ENCODE measurements at places on chromosomes 12 and 14.

DNA sequence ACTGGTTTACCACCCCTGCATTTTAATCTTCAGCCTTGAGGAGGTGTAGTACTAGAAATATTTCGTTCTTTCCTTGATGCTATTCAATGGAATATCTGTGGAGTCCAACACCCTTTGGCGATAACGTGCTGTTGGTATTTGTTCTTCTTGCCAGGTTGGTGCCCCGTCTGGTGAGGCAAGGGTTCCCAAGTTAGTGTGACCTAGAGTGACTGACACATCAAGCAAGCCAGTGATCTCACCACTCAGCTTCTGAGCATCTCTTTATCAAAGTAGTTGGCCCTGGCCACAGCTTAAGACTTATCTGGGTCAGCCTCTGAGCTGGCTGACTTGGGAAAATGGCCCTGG is 60.2 kb downstream of the PLXNC1 start:
- no peak for DNase-seq

DNA sequence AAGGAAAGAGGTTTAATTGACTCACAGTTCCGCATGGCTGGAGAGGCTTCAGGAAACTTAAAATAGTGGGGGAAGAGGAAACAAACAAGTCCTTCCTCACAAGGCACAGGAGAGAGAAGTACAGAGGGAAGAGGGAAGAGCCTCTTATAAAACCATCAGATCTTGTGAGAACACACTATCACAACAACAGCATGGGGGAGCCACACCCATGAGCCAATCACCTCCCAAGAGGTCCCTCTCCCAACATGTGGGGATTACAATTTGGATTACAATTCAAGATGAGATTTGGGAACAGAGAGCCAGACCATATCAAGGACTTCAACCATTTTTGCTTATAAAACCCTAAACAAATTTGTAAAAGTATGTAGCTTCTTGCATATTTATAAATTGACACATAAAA is 45.8 kb downstream of the SLCO1C1 start:
- no peak for DNase-seq

GRCh38 chr12:101823891-101824290 is 6.9 kb downstream of the GNPTAB start:
- peak; percentile 77 for DNase-seq

GRCh38 chr12:52372216-52373154 is 5.2 kb upstream of the KRT85 start:
- DNase-seq: peak; percentile 70

DNA sequence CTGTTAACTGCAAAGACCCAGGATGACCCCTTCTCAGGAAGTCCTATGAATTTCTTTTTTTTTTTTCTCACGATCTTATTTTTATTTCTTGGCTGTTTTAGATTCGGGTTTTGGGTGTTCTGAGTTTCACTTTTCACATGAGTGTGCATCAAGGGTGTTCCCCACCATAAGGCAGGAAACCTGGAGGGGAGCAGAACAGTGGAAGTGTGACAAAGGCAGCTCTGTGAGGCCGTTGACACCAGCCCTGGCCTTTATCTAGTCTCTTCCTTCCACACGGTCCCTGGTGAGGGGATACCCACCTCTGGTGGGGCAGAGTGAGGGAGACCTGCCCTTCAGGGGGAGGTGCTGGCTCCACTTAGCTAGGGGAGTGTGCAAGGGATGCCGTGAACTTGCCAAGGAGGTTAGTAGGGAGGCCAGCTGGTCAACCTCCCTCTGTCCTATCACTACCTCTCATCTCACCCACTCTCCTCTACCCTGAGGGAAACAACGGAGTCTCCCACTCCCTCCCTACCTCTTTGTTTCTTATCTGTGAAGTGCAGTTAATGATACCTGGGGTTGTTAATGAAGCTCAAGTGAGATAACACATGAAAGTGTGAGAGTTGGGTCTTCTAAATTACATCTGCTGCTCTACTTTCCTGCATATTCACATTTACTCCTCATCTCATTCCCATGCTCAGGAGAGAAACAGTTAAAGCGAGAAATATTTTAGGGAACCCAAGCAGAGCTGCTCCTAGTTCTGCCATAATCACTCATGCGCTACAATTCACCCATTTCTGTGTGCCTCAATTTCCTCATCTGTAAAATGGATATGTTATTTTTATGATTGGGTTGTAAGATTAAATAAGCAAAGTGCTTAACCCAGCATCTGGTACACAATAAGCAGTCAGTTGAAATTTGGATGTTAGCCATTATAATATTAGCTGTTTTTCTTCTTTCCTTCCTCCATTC is 4.4 kb upstream of the GALNT6 start:
- DNase-seq: no peak

DNA sequence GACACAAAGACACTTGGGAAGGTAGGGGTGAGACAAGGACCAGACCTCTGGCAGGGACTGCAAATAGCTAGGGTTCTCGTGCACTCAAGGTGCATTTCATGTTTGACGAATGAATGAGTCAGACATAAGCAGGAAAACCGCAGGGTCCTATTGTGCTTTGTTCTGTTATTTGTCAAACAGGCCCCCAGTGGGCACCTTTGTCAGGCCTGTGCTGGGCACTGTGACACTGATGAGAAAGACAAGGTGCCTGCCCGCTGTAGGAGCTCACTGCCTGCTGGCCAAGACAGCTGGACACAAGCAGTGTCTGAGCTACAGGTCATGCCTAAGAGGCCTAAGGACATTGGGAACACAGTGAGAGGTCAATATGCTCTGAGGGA is 2.3 kb downstream of the OTUB2 start:
- DNase-seq: no peak

DNA sequence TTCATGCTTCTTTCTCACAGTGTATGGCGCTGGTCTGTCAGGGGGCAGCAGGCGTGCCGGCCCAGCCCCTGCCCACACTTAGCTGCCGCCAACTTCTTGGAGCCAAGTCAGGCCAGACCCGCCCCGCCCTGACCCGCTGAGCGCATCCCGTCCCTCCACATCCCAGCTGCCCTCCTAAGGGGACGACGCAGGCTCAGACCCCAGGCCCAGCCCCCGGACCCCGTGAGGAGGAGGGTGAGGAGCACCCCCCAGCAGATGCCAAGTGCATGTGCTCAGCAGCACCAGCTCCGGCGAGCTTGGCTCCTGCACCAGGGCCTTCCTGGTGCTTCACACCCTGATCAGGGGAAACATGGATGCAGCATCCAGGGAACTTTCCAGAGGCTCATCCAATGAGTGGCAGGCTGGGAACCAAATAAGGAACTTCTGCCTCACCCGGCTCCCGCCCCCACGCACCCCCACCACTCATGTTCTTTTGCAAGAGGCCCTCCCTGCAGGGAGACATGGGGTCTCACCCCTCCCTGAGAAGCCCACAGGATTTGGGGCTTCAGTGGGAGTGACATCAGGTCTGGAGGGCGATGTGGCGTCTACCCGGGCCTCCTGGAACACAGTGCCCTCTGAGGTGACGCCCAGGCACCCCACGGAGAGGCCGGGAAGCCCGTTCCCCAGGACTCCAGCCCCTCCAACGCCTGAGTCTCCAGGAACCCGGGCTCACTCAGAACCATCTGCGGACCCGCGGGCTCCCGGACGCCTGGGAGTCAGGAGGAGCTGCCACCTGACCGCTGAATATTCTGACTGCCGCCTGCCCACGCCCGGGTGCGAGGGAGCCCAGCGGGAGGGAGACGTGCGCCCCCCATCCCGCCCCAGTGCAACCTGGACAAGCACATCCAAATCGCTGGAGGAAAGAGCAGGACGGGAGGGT is 70.0 kb upstream of the GALNT9 start:
- no peak for DNase-seq

DNA sequence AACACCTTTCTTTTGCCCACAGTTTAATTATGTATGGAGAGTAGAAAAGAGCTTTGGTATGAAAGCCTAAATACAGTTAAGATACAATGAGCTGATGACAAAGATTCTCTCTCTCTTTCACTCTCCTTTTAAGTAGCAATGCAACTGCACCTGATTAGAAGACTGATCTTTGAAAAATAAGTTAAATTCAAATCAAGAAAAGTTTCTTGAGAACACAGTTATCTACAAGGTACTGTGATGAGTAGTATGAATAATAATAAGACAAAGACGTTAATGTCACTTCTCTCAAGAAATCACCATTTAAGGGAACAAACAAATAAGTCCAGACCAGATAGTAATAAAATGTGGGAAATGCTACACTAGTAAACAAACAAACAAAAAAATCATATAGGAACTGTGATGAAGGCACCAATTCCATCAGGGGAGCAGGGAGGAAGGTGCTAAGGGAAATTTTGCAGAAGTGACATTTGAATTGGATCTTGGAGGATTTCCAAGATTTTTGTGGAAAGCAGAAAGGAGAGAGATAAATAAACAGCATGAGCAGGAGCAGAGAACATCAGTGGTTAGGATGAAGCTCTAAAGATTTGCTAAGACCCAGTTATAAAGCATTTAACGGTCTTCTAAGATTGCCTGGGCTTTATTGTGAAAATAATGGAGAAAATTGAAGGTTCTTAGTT is 65.2 kb upstream of the STK38L start:
- DNase-seq: no peak

DNA sequence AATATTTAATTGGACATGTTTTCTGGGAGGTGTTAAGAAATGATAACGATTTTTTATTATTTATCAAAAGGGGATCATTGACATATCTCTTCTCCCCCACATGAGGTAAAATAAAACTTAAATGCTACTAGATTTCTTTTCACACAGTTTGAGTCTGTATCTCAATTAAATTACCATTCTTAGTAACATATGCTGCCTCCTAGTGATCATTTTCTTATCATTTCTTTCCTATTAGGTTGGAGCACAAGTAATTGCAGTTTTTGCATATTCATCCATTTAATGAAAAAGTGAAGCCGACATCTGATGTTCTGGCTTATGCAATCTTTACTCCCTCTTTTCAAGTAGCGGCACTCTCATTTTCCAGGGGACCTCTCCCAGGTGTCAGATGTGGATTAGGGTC is 24.9 kb downstream of the PUS7L start:
- DNase-seq: no peak

DNA sequence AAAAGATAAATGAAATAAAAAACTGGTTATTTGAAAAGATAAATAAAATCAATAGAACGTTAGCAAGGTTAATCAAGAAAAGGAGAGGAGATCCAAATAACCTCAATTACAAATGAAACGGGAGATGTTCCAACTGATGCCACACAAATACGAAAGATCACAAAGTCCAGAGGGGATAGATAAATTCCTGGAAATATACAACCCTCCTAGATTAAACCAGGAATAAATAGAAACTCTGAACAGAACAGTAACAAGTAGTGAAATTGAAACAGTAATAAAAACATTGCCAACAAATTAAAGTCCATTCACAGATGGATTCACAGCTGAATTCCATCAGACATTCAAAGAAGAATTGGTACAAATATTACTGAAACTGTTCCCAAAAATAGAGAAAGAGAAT is 12.4 kb downstream of the CLEC1A start:
- DNase-seq: no peak

GRCh38 chr12:49976557-49976956 is 3.8 kb downstream of the AQP6 start:
- DNase-seq: no peak

GRCh38 chr12:12495536-12495935 is 67.1 kb downstream of the DUSP16 start:
- DNase-seq: no peak

DNA sequence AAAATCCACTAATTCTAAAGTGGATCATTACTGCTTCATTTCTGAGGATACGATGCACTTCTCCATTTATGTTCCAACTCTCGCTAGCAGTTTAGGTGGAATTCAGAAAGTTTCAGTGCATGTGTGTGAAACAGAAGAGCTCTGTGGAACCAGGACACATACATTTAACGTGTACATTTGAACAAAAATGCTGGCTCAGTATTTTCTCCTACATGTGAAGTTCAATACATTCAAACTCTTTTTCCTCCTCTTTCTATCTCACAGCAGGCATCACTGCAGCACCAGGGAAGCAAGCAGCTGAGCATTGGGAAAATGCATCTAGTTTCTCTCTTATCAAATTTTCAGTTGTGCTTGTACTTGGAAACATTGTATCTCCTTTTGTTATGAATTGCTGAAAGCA is 169.4 kb upstream of the CNTN1 start:
- no peak for DNase-seq

DNA sequence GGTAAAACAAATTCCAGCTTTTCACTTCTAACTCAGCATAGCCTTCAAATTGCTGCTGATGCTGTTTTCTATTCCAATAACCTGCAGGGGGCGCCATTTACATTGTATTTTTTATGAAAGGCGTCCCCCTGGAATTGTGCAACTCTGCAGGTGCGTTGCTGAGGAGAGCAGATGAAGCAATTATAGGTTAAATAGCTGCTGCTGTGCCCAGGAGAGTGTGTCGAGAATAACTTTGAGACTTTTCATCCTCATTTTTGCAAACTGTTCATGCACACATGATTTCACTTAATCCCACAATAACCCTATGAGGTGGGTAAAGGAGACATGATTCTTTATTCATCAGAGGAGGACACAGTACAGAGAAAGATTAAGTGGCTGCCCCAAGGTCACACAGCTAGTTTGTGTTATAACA is 75.7 kb downstream of the MYRFL start:
- peak; percentile 76 for DNase-seq

- DNase-seq: no peak
Observed at GRCh38 chr12:447141-447540, 12.6 kb upstream of the B4GALNT3 start.

DNA sequence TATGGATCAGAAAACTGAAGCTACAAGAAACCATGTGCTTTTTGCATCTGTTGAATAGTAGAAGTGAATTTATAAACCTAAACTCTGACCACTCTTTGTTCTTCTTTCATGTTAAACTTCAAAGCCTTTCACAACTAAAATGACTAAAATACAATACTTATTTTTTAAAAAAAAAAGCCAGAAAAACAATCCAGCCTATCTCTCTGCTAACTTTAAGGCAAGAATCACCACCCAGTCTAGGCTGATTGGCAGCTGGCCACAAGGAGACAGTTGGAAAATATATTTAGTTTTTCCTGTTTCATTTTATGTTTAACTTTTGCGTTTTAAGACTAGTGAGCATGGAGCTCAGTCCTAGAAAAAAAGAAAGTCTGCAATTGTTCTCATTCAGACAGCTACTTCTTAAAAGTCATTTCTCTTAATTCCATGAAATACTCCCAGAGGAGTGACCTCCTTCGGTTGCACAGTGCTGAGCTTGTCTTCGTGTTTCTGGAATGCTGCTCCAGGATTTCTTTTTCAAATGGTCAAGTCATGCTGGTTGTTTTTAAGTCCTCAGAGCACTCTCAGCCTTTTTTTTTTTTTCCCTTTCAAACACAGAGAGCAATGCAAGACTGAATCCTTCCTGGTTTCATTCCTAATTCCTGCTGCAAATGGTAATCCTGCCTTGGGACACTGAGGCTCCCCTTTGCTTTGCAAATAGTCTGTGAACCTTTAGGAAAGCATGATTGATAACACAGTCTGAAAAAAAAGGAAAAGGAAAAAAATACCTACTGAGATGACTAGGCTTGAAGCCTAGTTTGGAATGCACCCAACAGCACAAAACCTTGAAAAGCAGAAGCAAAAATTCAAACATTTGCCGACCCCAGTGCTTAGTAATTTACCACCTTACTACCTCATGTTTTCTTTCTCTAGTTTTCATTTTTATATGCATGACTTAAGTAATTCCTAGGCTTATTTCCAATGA is 233.3 kb upstream of the DAAM1 start:
- no peak for DNase-seq

DNA sequence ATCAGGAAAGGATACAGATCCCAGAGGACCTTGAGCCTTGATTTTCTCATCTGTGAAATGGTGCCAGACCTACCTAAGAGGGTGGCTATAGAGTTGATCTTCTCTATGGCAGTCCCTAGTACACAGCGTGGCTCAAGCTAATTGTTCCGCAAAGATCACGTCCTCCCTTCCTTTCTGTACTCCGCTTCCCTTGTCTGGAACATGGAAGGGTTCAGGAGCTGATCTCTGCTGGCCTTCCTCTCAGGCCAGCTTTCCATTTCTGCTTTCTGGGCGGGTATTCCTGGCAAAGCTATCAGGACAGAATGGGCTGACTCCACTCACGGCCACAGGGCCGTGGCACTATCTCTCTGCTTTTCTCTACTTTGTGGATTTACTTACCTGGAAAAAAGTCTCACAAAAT is 6.5 kb downstream of the CAMKK2 start:
- no peak for DNase-seq

Data from putamen (tissue), 1 donor.